ENCODE measurements at places on chromosomes 12 and 14. TPM values are rescaled to one million over a fixed set of nuclear protein-coding genes. Genes with fewer than 3 reads are reported as not detected.

GRCh38 chr14:58808828-58809227, 171.1 kb downstream of the DACT1 start:
- no peak for DNase-seq

Gene STXBP6
- 3.5 TPM for total RNA-seq

Gene PLEKHD1
- 1.0 TPM for total RNA-seq

- DNase-seq: no peak
Observed at GRCh38 chr14:101970830-101971400, 6.5 kb downstream of the DYNC1H1 start.

Gene RFX4
- 0.14 TPM for total RNA-seq

Gene MYO1A
- 0.32 TPM for total RNA-seq

DNA sequence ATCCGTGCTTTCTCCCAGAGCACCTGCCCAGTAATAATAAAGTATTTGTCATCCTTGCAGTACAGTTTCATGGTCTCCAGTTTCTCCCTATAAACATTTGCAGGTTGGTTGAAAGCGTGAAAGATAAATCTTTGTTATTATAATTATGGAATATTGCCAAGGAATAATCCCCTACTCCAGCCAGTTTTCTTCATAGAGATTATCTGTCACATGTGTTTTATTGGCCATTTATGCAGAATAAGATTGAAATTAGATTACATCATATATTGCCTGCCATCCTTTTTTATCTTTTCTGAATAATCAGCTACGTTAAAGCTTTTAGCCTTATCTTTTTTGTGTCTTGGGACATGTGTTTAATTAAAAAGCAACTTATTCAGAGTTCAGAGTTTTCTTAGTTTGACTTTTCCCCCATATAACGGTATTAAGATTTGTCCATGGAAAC, 168.0 kb downstream of the KICS2 start:
- DNase-seq: no peak

DNA sequence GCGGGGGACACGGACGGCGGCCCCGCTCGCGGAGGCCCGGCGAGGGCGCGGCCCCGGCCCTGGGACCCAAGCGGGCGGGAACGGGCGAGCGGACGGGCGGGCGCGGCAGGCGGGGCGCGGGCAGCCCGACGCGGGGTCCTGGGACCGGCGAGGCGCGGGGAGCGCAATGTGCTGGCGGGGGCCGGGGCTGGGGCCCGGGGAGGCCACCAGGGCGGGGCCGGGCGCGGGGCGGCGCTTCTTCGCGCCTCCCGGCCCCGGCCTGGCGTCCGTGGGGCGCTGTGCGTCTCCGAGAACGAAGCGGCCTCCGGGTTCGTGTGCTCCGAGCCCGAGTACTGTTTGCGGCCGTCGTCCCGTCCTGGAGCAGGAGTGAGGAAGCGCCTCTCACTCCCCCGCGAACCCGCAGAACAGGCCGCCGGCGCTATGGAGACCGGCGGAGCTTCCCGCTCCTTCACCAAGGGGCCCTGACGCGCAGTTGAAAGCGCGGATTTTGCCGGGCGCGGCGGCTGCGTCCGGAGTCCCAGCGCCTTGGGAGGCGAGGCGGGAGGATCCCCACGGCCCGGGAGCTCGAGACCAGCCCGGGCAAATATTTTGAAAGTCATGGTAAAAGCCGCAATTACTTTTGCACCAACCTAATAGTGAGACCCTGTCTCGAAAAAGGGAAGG, 420 bp upstream of the ANKLE2 start:
- peak; percentile 74 for DNase-seq

DNA sequence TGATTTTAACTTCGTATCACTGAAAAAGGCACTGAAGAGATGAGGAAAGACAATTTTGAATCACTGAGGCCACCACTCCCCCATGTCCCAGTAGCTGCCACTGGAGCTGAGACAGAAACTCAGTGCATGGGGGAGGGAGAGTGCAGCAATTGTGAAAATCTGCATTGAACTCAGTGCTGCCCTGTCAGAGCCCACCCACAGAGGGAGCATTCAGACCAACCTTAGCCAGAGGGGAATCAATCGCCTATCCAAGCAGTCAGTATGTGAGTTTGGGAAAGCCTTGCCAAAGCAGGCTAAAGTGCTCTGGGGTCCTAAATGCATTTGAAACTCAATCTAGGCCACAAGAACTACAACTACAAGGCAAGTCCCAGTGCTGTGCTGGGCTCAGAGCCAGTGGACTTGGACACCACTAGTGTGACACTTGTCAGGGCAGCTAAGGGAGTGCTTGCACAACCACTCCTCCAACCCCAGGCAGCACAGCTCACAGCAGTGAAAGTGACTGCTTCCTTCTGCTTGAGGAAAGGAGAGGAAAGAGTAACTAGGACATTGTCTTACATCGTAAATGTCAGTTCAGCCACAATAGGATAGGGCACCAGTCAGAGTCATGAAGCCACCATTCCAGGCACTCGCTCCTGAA, 13.3 kb downstream of the RNASE3 start:
- DNase-seq: peak; percentile 59

Gene OTX2
- total RNA-seq: 30.1 TPM

GRCh38 chr12:121830588-121831265, 26.9 kb downstream of the SETD1B start:
- no peak for DNase-seq

DNA sequence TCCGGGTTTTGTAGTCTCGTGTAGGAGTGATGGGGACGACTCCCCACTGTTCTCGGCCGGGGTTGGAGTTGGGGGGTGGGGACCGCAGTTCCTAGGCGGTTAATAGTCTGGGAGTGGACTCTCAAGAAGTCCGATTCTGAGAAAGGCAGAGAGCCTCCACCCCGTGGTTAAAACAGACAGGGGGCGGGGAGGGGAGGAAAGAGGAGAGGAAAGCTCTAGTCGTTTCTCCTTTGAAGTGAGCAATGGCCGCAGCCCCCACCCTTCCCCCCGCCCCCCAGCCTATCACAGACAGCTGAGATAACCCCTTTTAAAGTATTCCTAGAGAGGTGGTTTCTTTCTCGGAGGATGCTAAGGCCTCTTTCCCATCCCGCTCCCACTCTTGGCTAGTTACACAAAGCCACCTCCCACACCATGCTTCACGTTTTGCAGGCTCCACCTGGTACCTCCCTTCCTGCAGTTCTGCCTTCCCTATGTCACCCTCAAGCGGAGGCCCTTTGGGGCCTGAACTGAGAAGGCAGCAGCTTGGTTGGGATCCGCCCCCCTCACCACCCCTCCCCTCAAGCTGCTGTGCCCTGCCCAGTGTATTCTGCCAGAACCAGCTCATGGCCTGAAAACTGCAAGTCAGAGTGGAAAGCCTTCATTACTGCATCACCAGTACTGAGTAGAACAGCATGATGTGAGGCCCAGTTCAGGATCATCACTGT, 853 bp downstream of the USP5 start:
- DNase-seq: peak; percentile 53

DNA sequence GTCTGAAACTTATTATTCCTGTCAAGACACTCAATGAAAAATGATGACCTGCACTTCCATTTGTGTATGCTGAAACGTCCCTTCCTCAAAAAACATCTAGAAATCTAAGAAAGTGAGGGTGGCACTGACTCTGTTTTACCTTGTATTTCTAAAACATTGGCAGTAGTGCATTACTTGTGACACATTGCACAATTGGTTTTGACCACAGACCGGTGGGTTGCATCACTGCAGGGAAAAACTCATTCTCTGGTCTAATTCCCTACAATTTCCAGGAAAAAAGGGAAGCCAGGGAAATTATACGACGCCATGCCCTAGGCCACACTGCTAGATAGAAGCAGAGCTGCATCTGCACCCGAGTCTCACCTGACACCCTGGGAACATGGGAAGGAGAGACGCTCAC, 156.7 kb downstream of the NTF3 start:
- no peak for DNase-seq

Data from WTC11 (cell line).